ENCODE measurements at places on chromosomes 7 and 10.

DNA sequence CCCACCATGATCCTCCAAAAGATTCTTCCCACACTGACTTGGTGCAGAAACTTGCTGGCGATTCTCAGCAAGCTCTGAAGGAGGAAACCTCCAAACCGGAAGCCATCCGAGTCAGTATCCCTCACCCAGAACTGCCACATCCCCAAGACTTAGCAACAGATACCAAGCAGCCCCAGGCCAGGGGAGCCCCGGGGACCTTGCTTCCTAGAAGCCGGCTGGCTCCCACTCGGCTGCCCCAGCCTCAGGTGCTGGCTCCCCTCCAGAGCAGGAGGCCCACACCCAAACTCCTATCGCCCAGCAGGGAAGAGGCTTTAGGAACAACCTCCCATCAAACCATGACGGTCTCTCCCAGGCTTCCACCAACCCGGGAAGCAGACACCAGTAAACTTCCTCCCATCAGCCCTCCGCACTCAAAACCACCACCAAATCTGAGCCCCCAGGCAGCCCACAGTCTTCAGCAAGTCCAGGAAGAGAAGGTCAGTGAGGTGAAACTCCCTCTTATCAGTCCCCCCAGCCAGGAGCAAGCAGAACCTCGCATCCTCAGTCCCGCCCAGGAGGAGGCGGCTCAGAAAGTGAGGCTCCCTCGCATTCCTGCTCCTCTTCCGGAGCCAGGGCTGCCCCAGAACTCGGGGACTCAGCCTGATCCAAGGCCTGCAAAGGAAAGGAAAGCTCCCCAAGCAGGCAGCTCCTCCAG, 82.3 kb downstream of the LRGUK start:
- DNase-seq = no peak

GRCh38 chr10:14699482-14699881, 75.2 kb downstream of the FAM107B start:
- DNase-seq = no peak

DNA sequence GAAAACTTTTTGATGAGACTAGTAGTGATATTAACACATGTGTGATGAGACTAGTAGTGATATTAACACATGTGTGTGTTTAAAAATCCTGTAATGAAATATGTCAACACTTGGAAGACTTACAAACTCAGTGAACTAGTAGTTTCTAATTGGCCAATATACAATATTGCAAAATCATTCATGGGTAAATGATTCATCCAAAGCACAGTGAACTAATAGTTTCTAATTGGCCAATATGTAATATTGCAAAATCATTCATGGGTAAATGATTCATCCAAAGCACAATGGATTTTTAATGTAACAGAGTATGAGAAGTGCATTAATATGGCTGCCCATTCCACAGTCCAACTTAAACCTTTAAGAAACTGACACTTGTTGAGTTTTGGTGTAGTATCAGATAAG, 77.8 kb downstream of the ATAD1 start:
- DNase-seq = no peak

DNA sequence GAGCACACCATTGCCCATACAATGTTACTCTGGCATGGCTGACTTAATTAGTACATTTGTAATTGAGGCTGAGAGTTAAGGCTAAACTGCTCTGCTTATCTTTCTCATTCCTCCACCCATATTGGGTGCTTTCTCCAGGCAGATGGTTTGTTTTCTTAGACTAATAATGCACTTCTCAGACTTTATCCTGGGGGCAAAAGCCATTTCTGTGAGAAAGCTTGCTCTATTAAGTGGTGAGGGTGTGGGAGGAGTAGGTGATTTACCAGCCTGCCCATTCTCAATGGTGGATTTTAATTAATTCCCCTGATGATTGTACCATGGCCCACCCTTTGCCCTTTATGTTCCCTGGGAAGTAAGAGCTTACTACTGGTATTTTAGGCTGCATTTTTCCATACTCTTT, 174.8 kb downstream of the FOXP2 start:
- no peak for DNase-seq

DNA sequence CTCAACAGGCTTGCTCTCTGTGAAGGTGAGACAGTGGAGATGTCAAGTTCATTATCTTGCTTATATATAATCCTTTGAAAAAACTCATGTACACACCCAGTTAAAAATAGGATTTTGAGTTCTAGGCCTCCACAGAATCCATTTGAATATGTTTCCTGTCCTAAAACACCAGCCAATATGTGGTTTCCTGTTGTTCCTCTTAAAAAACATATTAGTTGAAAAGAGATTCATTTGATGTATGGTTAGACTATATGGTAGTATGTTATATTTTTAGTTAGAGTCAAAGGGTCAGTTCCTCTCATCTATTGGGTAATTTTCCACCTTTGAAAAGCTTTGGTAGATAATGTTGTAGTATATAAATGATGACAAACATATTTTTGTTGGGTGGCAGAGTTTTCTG, 16.0 kb downstream of the PPP1R9A start:
- DNase-seq = no peak

DNA sequence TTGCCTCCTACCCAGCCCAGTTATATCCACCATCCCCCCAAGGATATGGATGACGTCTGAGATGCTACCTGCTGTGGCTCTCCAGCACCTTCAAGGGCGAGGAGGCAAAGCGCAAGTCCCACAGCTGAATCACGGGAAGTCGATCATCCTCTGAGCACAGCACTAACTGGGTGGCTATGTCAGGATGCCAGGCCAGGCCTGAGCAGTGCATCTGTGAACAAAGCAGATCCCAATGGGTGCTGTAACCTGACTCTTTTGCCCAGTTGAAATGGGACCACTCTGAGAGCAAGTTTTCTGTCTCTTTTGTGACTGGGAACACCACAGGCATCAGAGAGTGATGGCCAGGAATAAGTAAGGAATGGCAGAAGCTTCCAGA, 12.3 kb downstream of the SEC31B start:
- DNase-seq = no peak

DNA sequence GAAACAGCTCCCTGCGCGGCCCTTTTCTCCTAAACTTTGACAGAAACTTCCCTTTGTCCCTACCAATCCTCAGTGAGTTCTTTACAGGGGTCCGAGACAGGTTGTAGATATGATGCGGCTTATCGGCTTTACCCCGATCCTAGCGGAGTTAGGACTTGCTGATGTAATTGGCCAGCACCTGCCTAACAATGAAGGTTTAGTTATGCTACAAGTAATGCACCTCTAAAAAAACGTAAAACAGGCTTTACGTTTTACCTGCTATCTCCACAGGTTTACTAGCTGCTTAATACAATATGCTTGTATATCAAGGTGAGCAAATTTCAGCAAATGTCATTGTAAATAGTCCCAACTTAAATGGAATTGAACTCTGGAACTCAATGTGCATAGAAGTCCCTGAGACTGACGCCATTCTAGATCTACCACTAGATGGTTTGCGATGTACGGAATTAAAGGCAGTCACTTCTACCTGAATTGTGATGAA, 697 bp upstream of the SNX13 start:
- no peak for DNase-seq

GRCh38 chr10:96380821-96381220, 22.0 kb upstream of the OPALIN start:
- no peak for DNase-seq

GRCh38 chr7:39433550-39433949, 132.7 kb upstream of the YAE1 start:
- no peak for DNase-seq

DNA sequence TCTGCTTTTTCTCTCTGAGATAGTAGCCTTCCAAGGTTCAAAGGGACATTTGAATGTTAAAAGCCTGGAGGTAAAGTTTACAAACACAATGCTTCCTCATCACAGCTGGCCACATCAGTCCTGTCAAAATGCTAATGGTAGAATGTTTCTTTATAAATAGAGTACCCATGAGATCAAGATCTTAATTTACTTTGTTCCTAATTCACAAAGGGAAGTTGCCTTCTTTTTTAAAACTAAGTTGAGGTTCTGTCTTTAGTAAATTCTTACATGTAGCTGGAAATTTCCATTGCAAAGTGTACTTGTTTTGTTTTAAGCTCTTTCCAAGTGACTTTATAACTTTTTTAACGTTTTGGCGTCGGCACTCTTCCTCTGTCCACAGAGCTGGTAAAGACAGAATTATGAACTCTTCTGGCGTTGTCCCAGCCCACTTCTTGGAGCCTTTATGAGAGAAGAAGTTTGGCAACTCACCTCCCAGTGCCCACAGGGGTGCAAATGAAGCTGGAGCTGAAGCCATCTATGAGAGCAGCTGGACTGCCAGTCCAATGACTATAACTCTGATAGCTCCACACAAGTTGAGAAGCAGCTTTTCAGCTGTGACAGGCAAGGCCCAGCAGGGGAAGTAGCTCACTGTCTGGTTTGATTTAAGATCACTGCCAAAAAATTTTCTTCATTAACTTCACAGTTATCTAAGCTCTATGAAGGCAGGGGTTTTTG, 23.3 kb downstream of the FZD1 start:
- DNase-seq = no peak

- DNase-seq = no peak
Observed at GRCh38 chr7:28434510-28434909, 22.2 kb downstream of the CREB5 start.

DNA sequence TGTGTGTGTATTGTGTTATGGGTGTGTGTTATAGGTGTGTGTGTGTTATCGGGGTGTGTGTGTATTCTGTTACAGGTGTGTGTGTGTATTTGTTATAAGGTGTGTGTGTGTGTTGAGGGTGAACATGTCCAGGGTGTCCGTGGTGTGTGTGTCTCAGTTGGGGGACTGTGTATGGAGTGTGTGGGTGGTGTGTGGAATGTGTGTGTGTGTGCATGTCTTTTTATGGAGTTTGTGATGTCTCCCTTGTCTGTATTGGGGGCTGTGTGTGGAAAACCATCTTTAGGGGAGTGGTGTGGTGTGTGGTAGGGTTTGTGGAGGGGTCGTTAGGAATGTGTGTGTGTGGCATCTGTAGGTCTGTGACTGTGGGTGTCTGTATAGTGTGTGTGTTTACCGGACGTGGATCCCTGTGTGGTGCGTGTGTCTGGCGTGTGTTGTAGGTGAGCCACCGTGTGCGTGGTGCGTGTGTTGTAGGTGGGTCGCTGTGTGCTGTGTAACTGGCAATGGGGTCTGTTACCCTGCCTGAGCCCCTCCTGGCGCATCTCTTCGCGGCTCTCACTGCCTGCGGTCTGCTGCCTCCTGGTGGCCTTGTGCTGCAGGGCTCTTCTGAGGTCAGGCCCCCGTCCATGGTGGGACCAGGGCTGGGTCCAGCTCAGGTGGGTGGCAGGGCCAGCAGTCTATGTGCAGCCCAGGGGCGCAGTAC, 61.7 kb downstream of the PALD1 start:
- no peak for DNase-seq
